Kidney capillary endothelial cell (primary cell): ENCODE measurements at places on chromosomes 6 and 20.

- no peak for DNase-seq
Observed at GRCh38 chr6:139779988-139780774, 405.7 kb upstream of the CITED2 start.

DNA sequence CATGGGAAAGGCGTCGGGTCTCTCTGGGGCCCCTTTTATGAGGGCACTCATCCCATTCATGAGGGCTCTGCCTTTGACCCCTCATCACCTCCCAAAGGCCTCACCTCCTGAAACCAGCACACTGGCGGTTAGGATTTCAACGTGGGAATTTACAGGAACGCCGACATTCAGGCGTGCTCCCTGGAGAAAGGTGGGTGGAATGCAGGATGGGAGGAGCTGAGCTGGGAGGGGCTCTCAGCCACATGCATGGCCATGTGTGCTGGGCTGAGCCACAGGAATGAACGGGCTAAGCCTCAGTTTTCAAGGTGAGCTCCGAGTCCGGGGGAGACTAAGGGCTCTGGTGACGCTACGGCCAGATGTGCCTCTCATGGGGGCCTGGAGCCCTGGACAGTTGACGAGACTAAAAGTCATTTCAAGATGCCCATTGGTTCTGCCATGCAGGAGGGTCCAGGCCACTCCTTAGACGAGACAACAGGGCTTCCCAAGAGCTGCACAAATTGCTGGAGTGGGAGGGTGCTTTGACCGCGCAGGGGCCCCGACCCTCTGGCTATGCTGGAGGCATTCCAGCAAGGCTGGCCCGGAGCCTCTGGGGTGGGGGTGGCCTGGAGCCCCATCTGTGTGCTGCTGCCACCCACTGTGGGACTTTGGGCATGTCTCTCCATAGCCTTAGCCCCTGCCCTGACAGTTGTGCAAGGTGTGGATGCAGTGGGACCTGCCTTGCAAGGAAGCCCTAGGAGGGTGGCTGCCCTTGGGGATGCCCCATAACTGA lies 3.8 kb upstream of the ARFGAP1 start:
- no peak for DNase-seq

DNA sequence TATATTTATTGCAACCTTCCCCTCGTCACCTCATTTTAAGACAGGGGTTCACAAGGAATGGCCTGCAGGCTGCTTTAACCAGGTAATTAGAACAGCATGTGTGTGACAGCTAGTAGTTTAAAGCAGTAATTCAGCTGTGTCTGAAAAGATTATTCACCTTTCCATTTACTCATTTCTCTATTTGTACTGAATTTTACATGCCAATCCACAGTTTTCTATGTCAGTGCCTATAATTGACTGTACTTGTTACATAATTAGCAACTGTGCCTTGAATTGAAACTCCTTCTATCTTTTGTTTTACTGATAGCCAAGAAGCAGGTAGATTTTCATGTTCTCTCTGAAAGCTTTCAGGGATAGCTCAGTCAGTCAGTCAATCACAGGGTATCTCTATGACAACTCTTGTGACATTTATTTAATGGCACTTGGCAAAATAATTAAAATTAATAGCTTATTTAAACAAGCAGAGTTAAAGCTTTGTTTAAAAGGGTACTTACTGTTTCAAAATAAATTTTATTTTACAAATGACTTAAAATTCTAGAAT lies 214.0 kb downstream of the ZFAND3 start:
- no peak for DNase-seq

DNA sequence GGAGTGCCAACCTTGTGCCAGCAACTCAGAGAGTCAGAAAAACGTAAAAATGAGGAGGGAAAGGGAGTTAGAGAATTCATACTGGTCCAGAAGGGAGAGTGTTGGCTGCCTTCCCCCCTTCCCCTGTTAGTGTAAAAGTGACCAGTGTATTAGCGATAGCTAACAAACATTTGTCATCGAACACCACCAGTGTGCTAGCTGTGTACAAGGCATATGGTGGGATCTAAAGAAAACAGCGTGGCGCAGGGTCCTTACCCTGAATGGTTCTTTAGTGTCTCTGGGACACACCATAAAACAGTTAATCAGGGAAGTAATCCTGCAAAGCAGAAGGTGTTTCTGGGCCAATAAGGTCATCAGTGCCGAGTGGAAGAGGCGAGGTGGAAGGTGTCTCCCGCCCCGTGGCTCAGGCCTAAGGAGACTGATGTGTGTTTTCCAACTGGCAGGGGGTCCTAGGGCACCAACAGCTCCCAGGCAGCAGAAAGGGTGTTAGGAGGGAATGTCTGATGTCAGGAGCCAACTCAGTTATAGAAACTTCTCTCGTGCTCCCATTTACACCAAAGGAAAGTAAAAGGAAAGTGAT lies 91.9 kb downstream of the TCP11 start:
- no peak for DNase-seq

GRCh38 chr6:11228935-11229654 lies 3.4 kb downstream of the NEDD9 start:
- no peak for DNase-seq

GRCh38 chr20:22966787-22967464 lies 68.2 kb upstream of the SSTR4 start:
- no peak for DNase-seq

GRCh38 chr6:35679399-35679798 lies 9.3 kb downstream of the FKBP5 start:
- no peak for DNase-seq

DNA sequence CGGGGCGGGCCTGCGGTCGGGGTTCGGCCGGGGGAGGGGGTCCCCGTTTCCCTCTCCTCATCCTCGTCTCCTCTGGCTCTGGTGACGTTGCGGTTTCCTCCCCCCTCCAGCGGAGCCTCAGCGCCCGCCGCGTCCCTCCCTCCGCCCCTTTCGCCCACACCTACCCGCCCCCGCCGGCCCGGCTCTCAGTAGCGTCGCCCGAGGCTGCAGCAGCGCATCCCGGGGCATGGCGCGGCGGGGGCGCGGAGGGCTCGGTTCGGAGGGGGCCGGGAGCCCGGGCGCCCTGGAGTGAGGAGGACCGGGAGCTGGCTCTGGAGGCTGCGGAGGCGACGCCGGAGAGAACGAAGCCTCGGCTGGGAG lies at the start of gene DSE:
TSS of gene DSE (plus strand) at position 188 of the 360 bp plus-strand sequence. CDS start 28,304 bp downstream, outside the sequence.
- no peak for DNase-seq

DNA sequence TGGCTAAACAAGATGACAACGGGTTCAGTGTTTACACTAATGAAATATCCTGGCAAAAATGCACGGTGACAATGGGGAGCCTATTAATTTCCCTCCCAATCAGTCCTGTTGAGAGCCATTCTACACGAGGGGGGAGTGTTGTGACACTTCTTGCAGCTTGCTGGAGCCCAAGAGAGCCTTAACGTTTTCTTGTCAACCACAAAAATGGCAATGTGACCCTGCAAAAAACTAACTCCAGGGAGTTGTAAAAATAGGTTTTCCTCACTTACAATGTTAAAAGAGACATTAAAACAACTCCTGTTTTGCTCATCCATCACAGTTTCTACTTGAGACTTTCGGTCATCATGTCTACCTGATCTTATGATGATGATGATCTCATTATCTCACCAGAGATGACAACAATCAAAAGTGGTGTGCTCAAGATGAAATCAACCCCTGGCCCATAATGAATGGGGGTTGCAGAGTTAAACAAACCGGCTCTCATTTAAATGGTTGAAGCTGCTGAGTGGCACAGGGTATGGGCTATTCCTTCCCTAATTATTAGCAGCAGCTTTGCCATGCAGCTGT lies 57.9 kb downstream of the GJA10 start:
- no peak for DNase-seq

GRCh38 chr20:58642441-58642840 lies 8.6 kb upstream of the STX16 start:
- no peak for DNase-seq
